Effector CD4-positive, alpha-beta T cell (primary cell): ENCODE measurements at places on chromosomes 1 and 21.

- DNase-seq: no peak
Observed at GRCh38 chr1:167683641-167684502, 37.9 kb upstream of the MPZL1 start.

DNA sequence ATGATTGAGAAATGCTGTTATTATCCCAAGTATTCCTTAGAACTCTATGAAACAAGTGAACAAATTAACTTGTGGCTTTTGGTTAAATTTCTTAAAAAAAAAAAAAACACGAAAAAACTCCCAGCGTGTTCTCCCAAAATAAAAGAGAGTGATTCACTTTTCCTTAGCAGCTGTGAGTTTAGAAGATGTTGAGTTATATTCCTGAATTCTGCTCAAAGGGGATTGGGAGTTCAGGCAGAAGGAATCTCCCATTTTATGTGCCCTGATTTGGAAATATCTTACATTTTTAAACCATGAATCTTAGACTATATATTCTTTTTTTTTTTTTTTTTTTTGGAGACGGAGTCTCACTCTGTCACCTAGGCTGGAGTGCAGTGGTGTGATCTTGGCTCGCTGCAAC lies 34.3 kb downstream of the SMG7 start:
- DNase-seq: no peak

GRCh38 chr21:45166931-45167330 lies 92.6 kb downstream of the ADARB1 start:
- DNase-seq: no peak

GRCh38 chr1:111784273-111784901 lies 28.7 kb downstream of the DDX20 start:
- no peak for DNase-seq

DNA sequence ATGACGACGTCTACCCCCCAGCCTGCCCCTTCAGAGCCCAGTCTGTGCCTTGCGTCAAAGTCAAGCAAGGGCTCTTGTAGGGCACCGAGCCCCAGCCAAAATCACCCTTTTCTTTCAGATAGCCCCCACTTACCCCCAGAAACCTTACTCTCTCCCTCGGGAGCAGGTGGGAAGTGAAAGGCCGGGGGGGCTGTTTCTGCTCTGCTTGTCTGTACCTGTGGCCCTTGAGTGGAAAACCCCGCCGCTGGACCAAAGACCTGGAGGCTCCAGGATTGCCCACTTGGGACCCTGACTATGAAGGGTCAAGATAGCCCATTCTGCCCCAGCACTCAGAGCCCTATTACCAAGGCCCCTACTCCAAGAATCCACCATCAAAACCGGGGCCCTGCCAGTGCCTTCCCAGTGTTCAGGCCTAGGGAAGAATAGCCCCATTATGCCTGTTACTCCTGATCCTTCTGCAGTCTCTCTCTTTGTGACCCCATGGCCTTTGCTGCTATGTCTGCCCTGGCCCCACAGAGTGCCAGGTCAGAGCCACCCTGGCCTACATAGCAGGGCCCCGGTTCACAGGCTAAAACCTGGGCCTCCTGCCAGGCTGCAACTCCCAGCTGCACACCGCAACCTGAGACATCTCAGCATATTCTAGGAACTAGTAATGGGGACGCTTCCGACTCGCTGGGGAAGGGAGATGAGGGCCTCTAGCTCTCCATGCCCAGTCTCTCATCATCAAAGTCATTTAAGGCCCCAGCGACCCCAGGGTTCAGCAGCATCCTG lies 22.2 kb upstream of the HPDL start:
- no peak for DNase-seq

DNA sequence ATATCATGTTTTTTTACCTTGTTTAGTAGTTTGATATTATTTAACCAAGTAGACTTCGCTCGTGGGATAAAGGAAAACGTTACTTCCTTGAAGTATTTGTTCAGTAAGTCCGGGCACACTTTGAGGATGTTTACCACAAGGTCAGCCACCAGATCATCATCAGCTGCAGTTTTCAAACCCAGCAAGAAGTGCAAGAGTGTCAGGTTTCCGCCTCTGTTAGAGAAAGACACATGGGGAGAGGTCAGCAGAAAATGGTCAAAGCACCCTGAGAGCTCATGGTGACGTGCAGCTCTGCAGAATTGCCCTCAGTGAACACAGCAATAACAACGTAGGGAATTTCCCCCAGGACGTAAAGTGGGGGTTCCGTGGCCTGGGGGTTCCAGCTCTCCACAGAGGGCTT lies 24.4 kb downstream of the URB1 start:
- no peak for DNase-seq

- no peak for DNase-seq
Observed at GRCh38 chr21:15057285-15057684, 7.5 kb downstream of the NRIP1 start.

- DNase-seq: no peak
Observed at GRCh38 chr1:199422206-199422605, 605.3 kb upstream of the NR5A2 start.

GRCh38 chr1:107919953-107920352 lies 45.0 kb downstream of the VAV3 start:
- no peak for DNase-seq

GRCh38 chr21:44628707-44629391 lies 2.0 kb downstream of the KRTAP10-9 start:
- no peak for DNase-seq

- no peak for DNase-seq
Observed at GRCh38 chr1:55329091-55329490, 113.9 kb upstream of the USP24 start.

- DNase-seq: no peak
Observed at GRCh38 chr1:1162597-1163537, 10.8 kb upstream of the TTLL10 start.

DNA sequence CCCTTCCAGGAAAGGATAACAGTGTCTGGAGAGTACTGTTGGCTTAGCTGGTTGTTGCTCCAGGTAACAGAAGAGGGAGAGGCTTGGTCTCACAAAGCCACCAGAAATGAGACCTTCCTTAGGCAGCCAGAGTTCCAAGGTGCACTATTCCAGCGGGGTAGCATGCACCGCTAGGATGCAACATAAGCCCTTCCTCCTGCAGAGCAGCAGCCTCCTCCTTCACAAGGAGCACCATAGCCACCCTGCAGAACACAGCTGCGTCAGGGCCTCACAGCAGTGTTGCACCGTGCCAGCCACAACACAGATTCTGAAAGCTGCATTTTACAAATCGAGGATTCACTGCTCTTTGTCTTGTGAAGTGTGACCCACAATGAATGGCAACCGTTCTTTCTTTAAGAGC lies 142.0 kb downstream of the CLIC6 start:
- DNase-seq: no peak

DNA sequence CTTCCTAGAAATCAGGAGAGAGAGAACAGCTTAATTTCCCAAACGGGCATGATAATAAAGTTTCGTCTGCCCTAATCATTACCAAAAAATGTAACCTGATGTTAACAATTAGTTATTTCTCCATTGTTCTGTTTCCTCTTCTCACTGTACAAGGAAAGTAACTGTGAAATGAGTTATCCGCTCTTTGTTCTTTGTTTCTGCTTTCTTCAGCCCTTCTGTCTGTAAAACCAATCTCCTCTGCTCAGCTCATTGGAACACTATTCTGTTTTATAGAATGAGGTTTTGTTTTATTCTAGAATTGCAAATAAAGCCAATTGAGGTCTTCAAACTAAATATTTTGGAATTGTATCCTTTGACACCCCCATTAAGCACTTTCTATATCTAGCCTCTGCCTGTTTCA lies 8.8 kb upstream of the THEM4 start:
- no peak for DNase-seq

DNA sequence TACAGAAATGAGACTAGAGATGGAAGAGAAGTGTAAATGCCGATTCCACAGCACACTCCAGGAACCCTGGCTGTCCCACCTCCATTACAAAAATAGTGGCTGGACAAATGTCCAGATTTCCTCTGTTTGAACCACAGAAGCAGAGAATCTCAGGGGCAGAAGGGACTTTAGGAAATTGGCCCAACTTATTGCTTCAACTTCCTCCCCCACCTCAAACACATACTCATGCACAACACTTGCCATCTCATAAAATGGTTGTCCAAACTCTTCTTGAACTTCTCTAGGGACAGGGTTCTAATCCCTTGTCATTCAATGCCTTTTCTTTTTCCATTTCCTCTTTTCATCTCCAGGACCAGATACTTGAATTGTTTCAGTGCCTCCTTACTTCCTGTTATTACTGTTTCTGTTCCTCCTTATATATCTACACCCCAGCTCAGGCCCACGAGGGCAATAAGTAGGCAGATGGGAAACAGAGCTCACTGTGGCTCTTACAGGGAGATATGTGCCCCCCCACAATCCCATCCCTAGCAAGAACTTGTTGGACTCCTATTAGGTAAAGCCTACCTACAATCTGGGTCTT lies 8.5 kb upstream of the B4GALT3 start:
- no peak for DNase-seq

GRCh38 chr1:33420870-33421775 lies 9.8 kb downstream of the PHC2 start:
- DNase-seq: no peak

- DNase-seq: no peak
Observed at GRCh38 chr1:111541721-111542120, 38.3 kb upstream of the ADORA3 start.

DNA sequence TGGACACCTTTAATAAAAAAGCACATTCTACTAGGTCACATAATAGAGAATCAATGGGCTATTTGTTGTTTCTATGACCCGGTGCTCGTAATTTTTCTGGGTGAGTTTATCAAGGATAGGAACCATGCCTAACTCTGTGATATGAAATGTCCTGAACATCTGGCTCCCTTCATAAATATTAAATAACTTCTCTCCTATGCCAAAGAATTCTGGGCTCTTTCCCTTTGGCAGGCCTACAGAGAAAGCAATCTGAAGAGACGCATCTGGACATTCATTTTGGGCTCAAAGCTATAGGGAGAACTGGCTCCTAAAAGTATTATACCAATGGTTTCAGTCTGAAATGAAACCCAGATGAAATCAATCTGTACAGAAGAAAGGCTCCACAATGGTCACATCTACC lies 38.8 kb upstream of the ANGPTL7 start:
- no peak for DNase-seq

GRCh38 chr1:16967962-16968361 lies 12.5 kb downstream of the MFAP2 start:
- DNase-seq: no peak

DNA sequence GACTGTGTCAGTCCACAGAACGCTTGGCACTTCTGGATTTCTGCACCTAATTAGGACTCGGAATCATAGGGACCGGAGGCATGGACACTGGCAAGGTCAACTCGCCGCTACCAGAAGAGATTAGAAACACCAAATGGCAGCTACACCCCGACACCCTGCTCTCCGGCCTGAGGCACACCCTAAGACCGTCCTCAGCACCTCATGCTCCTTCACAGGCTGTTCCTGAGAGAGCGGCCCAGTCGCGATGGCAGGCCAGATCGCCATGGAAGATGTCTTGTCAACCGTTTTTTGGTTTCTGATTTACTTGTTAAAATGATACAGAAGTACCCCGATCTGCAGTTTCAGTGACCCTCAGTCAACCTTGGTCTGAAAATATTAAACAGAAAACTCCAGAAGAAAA lies 46.8 kb downstream of the NPHP4 start:
- no peak for DNase-seq

DNA sequence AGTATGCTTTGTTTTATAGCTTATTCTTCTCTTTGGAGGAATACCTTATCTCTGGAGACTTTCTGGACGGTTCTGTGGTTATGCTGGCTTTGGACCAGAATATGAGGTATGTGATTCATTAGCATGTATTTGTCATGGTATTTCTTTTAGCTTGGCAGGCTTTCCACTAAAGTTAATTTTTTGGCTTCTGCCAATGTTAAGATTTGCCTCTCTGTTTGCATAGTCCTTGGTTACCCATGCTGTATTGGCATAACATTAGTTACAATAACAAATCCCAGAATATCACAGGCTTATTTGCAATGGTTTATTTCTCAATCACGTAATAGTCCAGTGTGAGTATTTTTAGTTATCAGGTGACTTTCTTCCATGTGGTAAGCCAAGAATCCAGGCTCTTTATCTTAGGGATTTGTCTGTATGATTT lies 9.7 kb downstream of the ZMPSTE24 start:
- DNase-seq: no peak

GRCh38 chr1:39574646-39575045 lies 1.9 kb downstream of the PABPC4 start:
- no peak for DNase-seq

- DNase-seq: no peak
Observed at GRCh38 chr1:223512057-223512456, 118.8 kb downstream of the CCDC185 start.

DNA sequence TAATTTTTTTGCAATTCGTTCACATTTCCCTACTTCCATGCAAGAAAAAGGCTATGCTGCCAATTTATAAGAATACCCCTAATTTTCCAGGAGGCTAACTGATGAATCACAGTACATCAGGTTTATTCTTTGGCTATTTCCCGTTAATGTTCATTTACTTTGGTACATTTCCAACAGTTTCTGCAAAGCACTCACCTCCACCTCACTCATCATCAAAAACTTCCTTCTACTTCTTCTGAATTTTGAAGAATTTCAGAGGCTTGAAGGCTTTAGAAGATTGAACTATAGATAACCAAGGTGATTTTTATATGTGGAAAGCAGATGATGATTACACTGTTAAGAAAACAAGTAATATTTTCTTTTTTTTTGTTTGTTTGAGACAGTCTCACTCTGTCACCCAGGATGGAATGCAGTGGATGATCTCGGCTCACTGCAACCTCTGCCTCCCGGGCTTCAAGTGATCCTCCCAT lies 60.5 kb upstream of the HP1BP3 start:
- DNase-seq: no peak

GRCh38 chr1:89822999-89823628 lies 2.3 kb downstream of the LRRC8D start:
- DNase-seq: no peak

GRCh38 chr1:113321771-113322387 lies 68.4 kb upstream of the MAGI3 start:
- no peak for DNase-seq

DNA sequence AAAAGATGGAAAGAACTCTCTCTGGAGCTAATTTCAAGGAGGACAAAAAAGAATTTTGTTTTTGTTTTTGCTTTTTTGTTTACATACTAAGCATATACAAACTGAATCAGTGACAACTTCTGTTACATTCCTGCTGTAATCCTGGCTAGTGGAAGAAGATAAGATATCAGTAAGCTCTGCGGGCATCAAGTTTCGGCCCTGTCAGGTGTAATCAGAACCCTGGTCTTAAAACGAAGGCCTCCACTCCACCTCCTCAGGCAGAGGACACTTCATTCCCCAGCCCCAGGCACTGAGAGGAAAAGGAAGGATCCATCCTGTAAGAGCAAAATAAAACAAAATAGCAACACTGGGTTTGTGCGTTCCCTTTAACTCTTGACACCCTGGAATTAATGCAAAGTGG lies 88.9 kb upstream of the ARHGAP29 start:
- no peak for DNase-seq

- no peak for DNase-seq
Observed at GRCh38 chr21:25360593-25360992, 246.7 kb downstream of the MRPL39 start.
